T-cell (primary cell): ENCODE measurements at places on chromosomes 5 and 9. TPM values are rescaled to one million over a fixed set of nuclear protein-coding genes. Genes with fewer than 3 reads are reported as not detected.
A peak's percentile ranks its signal among the peaks of the same experiment; 100 is the strongest.

GRCh38 chr5:956941-957747 is 51.5 kb upstream of the NKD2 start:
- DNase-seq: no peak
- H3K4me1 ChIP-seq: peaks cover 5% of the 10 kb centered on the region
- no peak overlapping the region for H3K27ac ChIP-seq
- no peaks in the 10 kb centered on the region for H3K36me3 ChIP-seq

DNA sequence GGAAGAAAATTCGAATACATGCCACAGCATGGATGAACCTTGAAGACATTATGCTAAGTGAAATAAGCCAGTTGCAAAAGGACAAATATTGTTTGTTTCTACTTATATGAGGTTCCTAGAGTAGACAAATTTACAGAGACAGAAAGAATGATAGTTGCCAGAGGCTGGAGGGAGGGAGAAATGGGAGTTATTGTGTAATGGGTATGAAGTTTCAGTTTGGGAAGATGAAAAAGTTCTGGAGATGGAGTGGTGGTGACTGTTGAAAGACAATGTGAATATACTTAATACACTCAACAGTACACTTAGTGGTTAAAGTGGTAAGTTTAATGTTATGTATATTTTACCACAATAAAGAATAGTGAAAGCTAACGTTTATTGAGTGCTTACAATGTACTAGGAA is 99.6 kb upstream of the SLC44A1 start:
- H3K27me3 ChIP-seq: peaks cover 4% of the 10 kb centered on the region
- no peak for DNase-seq
- no peaks in the 10 kb centered on the region for H3K4me1 ChIP-seq
- H3K4me3 ChIP-seq: no peak overlapping the region
- H3K27ac ChIP-seq: no peak overlapping the region
- no peaks in the 10 kb centered on the region for H3K36me3 ChIP-seq

DNA sequence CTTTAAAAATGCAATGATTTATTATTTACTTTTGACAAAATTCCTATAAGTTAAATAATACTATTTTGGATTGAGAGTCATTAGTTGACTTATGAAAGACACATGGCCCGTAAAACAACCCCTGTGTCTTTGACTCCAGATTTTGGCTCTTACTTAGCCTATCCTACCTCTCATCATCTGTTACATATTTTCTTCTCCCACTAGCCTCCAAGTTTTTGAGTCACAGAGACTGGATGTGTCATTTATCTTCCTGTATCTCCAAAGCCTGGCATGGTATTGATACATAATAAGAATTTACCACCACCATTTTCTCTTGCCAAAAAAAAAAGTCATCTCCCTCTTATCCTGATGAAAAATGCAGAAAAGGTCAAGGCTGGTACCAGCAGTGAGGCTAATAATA is 99.9 kb downstream of the GABRB2 start:
- no peak for DNase-seq
- H3K4me3 ChIP-seq: no peak overlapping the region
- H3K4me1 ChIP-seq: no peaks in the 10 kb centered on the region
- no peak overlapping the region for H3K27ac ChIP-seq
- no peaks in the 10 kb centered on the region for H3K27me3 ChIP-seq
- H3K36me3 ChIP-seq: no peaks in the 10 kb centered on the region

DNA sequence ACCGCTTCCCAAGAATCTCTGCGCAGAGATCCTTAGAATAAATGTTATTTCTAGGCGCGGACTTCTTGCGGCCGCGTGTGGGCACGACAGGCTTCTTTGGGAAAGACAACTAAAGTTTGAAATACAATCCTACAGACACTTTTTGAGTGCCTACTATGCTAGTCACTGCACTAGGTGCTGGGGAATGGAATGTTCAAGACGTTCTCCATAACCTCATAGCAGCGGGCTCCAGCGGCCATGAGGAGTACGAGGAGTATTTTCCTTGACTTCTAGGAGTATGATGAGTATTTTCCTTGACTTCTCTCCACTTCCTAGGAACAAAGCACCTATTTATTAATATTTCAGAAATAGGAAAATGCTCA is 636 bp upstream of the PWWP2A start:
- H3K36me3 ChIP-seq: peaks cover 4% of the 10 kb centered on the region
- H3K27me3 ChIP-seq: peaks cover 4% of the 10 kb centered on the region

DNA sequence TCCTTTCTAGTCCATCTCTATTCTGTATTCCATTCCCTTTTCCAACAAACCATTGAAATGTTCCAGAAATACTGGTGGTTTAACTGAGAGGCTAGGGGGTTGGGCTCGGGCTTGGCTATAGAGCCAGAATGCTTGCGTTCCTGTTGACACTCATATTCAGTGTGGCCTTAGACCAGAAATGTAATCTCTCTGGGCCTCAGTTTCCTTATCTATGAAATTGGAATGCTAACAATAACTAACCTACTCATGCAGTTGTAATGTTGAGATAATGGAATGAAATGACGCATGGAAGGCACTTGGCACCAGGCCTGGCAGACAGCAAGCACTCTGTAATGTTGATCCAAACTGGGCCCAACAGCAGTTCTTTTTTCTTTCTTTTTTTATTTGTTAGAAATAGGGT is 26.8 kb downstream of the JADE2 start:
- no peak overlapping the region for H3K4me3 ChIP-seq
- no peaks in the 10 kb centered on the region for H3K27me3 ChIP-seq
- H3K4me1 ChIP-seq: no peaks in the 10 kb centered on the region
- no peak for DNase-seq
- H3K36me3 ChIP-seq: peaks cover 4% of the 10 kb centered on the region
- no peak overlapping the region for H3K27ac ChIP-seq

GRCh38 chr5:176579323-176579722 is 30.2 kb downstream of the CDHR2 start:
- H3K27me3 ChIP-seq: peaks cover 7% of the 10 kb centered on the region
- H3K36me3 ChIP-seq: no peaks in the 10 kb centered on the region
- no peak overlapping the region for H3K4me3 ChIP-seq
- no peak overlapping the region for H3K27ac ChIP-seq
- DNase-seq: no peak
- H3K4me1 ChIP-seq: no peaks in the 10 kb centered on the region

- peaks cover 6% of the 10 kb centered on the region for H3K27me3 ChIP-seq
- DNase-seq: no peak
- no peaks in the 10 kb centered on the region for H3K36me3 ChIP-seq
Observed at GRCh38 chr5:31366941-31367340, 165.0 kb downstream of the DROSHA start.

- peak overlapping the region; percentile 88 for H3K4me3 ChIP-seq
- peak; percentile 6 for DNase-seq
- peak overlapping the region; percentile 57 for H3K27ac ChIP-seq
- H3K36me3 ChIP-seq: no peaks in the 10 kb centered on the region
Observed at GRCh38 chr5:90473396-90474234, 956 bp downstream of the MBLAC2 start.

DNA sequence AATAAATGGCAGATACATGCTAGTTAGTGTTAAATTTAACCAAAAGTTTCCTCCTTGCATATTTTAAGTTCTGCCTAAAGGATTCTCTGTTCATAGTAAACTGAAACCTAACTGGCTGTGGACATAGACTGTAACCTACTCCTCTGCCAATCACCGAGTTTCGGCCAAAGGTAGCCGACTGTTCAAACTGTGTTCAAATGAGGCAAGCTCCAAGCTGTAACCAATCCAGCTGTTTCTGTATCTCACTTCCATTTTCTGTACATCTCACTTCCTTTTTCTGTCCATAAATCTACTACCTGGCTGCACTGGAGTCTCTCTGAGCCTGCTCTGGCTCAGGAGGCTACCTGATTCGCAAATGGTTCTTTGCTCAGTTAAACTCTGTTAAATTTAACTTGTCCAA is 44.1 kb downstream of the KCNV2 start:
- peaks cover 12% of the 10 kb centered on the region for H3K4me1 ChIP-seq
- H3K4me3 ChIP-seq: no peak overlapping the region
- H3K36me3 ChIP-seq: no peaks in the 10 kb centered on the region
- H3K27me3 ChIP-seq: no peaks in the 10 kb centered on the region
- no peak overlapping the region for H3K27ac ChIP-seq
- DNase-seq: no peak

DNA sequence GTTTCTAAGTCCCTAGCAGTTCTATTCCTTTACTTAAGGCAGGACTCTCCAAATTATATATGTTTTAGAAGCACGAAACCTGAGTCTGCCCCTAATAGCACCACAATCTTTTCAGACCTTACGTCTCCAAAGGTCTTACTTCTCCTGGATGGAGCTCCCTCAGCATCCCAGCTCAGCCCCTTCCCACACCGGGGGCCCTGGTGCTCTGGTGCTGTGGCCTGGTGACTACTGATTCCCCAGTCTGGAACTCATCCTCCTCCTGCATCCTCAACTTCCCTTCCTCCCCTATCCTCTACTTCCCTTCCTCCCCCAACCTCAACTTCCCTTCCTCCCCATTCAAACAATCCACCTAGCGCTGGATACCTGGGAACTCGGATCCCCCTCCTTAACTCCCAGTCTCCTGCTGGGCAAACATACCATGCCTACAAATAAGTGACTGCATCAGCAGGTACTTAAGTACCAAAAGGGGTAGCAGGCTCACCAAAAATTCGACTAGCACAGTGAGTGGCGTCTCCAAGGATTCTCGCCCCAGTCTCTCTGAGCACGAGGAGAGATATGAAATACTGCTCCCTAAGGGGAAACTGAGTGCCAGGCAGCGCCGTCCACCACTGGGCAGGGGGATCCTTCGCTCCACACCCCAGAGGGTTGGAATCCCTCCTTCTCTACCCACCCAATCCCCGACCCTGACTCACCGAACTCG is 831 bp downstream of the IGFBPL1 start:
- no peak for DNase-seq
- peak overlapping the region; percentile 25 for H3K4me3 ChIP-seq
- H3K36me3 ChIP-seq: no peaks in the 10 kb centered on the region
- H3K4me1 ChIP-seq: peaks cover 3% of the 10 kb centered on the region
- peaks cover 10% of the 10 kb centered on the region for H3K27me3 ChIP-seq
- no peak overlapping the region for H3K27ac ChIP-seq

- DNase-seq: no peak
- H3K27ac ChIP-seq: no peak overlapping the region
- H3K4me3 ChIP-seq: no peak overlapping the region
- H3K36me3 ChIP-seq: no peaks in the 10 kb centered on the region
- H3K4me1 ChIP-seq: peaks cover 28% of the 10 kb centered on the region
- no peaks in the 10 kb centered on the region for H3K27me3 ChIP-seq
Observed at GRCh38 chr5:149238540-149238939, 33.1 kb upstream of the AFAP1L1 start.

DNA sequence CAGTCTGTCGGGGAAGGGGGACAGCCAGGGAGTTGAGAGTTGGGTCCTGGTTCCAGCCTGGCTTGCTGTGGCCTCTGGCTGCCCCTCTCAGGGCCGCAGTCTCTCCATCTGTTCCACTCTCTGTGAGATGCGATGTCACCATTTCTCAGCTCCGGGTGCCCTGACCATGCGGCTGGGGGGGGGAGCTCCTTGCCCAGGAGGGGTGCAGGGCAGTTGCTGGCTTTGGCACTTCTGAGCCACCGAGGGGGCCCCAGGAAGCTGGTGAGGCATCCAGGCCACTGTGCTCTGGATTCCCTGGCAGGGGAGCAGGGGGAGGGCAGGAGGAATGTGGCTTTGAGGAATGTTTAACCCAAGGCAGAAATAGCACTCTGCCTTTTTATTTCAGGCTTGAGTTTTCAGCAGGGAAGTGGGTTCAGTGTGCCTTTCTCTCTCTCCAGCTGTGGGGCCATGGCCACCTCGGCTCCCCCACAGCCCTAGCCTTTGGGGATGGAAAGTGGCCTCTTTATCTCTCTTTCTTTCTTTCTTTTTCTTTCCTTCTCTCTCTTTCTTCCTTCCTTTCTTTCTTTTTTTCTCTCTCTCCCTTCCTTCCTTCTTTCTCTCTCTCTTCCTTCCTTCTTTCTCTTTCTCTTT is 11.0 kb downstream of the NCS1 start:
- no peaks in the 10 kb centered on the region for H3K36me3 ChIP-seq
- DNase-seq: no peak
- H3K4me1 ChIP-seq: no peaks in the 10 kb centered on the region
- H3K27me3 ChIP-seq: no peaks in the 10 kb centered on the region

GRCh38 chr5:173778784-173779304 is 109.3 kb upstream of the CPEB4 start:
- H3K27me3 ChIP-seq: no peaks in the 10 kb centered on the region
- H3K4me1 ChIP-seq: peaks cover 3% of the 10 kb centered on the region
- H3K27ac ChIP-seq: no peak overlapping the region
- no peak overlapping the region for H3K4me3 ChIP-seq
- H3K36me3 ChIP-seq: no peaks in the 10 kb centered on the region

DNA sequence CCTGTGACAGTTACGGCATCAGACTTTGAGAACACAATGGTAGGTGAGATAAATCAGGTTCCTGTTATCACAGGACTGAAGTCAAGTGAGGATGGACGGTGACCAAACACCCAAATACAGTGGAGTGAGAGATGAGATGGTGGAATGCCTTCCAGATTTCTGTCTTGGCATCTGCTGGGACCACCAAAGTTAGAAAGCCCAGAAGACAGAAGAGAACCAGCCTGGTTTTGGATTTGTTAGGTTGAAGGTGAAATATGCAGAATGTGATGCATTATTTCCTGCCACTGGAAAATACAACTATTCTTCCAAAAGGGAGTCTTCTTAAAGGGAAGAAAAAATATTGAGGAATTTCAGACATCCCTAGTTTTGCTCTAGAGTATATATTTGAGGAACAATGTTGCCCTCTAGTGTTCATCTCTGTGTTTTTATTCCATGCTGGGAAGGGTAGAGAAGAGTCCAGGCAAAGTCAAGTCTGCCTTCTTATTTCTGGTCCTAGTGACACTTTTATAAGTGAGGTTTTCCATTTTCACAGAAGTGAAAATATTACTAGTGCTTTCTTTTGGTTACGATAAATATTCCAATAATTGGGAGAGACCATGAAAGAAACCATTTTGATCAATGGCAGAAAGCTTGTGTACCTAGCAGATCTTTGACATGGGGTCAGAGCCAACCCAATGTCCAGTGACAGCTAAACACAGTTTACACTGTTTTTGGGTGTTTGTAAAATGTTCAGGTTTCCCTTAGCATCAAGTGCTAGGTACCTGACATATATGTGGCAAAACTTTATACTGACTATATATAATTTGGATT is 142.3 kb upstream of the ANKH start:
- H3K27me3 ChIP-seq: no peaks in the 10 kb centered on the region
- no peak overlapping the region for H3K27ac ChIP-seq
- H3K36me3 ChIP-seq: no peaks in the 10 kb centered on the region
- no peak overlapping the region for H3K4me3 ChIP-seq

GRCh38 chr9:112179816-112180215 is 4.7 kb upstream of the SUSD1 start:
- peak overlapping the region; percentile 12 for H3K27ac ChIP-seq
- no peak overlapping the region for H3K4me3 ChIP-seq
- DNase-seq: no peak
- H3K4me1 ChIP-seq: peaks cover 11% of the 10 kb centered on the region

DNA sequence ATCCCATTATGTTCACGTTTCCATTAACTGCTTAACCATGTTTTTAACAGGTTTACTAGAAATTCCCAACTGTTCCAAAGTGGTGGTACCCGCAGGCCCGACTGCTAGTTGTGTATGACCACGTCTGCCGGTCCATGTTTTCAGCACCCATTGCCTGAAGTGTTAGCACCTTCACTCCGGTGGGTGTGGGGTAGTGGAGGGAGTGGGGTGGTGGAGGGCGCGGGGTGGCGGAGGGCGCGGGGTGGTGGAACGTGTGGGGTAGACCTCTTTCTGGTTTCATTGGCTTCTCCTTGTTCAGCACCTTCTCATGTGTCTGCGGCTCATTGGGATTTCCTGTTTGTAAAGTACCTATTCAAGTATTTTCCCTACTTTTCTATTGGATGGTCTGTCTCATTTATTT is 37.7 kb downstream of the TPPP start:
- H3K4me1 ChIP-seq: no peaks in the 10 kb centered on the region
- H3K27me3 ChIP-seq: no peaks in the 10 kb centered on the region
- DNase-seq: no peak
- no peak overlapping the region for H3K27ac ChIP-seq

RANBP3L gene
- not detected for total RNA-seq

ENTPD2 gene
- not detected for total RNA-seq

SLC6A7 gene
- total RNA-seq: not detected

ZNF367 gene
- total RNA-seq: 5.9 TPM

RGS14 gene
- 195 TPM for total RNA-seq

PIP5K1B gene
- 0.95 TPM for total RNA-seq
